ENCODE measurements at places on chromosomes 7 and 10.

GRCh38 chr7:30038196-30038980 lies 10.2 kb downstream of the PLEKHA8 start:
- DNase-seq: no peak

GRCh38 chr7:80900583-80901576 lies 18.0 kb downstream of the SEMA3C start:
- DNase-seq: peak; percentile 71

DNA sequence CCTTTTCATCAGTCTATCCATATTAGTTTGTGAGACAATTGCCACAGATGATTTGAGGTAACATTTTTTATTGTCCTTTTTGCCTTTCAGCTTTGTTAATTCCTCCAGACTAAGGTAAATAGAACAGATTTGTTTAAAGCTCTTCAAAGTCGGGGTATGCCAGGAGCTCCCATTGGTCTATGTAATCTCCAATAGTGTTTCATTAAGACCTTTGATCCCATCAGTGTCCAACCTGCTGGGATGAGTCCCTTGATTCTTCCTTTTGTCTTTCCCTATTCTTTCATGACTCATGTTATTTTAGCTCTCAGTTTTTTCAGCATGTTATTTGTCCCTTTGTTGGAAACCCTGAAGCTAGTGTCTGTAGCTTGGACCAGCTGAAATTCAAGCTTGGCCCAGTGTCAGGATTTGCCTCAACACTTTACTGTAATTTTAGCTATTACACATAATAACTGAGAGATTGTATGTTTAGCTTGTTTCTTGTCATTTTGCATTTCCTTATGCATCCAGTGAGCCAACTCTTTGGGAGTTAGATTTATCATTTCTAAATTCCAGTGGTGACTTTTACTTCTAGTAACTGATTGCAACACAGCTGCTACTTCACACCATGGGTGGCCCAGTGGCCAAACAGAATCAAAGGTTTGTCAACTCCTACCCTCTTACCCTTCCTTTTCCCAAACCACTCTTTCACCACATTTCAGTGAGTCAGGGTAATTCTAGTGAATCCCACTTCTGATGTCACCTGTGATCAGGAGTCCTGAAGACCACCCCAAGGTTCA lies 15.3 kb downstream of the AGBL3 start:
- DNase-seq: no peak

DNA sequence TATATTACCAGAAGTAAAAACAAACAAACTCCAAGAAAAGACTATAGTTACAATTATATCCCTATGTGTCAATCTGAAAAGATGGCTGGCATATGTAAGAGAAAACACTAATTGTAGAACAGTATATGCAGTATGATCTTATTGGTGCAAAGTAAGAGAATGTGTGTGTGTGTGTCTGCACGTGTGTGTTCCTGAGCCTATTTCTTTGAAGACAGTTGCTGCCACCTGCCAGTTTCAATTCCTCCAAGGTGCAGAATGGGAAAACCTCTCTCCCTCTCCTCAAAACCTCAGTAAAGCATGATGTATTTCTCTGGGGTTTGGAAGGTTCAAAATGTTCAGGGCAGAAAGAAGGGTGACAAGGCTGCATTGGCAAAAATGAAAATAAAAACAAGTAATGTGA lies 8.8 kb upstream of the SFTPA1 start:
- no peak for DNase-seq

DNA sequence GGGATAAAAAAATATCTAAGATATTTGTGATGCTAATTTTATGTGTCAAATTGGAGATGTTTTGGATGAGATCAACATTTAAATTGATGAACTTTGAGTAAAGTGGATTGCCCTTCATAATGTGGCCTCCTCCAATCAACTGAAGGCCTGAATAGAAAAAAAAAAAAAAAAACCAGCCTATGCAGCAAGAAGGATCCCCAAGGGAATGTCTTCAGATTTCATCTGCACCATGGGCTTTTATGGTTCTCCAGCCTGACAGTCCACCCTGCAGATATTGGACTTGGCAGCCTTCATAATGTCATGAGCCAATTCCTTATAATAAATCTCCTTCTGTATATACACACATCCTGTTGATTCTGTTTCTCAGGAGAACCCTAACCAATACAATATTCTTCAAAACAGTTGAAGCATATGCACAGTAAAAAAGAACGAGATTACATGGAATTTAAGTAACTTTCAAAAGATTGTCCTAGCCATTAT lies 316.9 kb upstream of the PLXDC2 start:
- DNase-seq: no peak

GRCh38 chr7:20598459-20599309 lies 16.8 kb upstream of the ABCB5 start:
- DNase-seq: peak; percentile 63

DNA sequence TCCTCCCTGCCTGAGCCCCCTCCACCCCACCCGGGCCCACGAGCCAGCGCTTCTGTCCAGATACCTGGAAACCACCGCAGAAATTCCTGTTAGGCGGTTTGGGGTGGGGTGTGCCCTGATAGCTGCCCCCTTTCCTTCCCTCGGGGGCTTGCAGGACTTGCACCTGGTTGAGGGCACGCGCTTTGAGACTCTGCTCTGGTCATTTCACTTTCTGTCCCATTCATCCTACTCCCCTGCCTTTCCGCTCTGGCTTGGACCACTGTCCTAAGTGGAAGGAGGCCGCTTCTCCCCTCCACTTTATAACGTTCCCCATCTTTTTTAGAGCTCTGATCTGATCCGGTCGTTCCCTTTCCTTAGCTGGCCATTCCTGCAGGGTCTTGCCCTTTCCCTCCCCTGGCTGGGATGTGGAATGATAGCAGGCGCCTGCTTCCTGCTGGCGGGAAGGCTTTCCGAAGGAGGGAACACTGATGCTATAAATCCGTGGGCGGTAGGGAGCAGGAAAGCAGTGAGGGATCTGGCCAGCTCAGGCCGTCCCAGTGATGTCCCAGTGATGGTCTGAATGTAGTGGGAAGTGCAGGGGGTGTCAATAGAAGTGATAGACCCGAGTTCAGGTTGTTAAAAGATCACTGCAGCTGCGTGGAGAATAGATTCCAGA lies 852 bp upstream of the PRKAR1B start:
- peak; percentile 51 for DNase-seq

- no peak for DNase-seq
Observed at GRCh38 chr7:128884561-128885369, 22.1 kb downstream of the ATP6V1F start.

DNA sequence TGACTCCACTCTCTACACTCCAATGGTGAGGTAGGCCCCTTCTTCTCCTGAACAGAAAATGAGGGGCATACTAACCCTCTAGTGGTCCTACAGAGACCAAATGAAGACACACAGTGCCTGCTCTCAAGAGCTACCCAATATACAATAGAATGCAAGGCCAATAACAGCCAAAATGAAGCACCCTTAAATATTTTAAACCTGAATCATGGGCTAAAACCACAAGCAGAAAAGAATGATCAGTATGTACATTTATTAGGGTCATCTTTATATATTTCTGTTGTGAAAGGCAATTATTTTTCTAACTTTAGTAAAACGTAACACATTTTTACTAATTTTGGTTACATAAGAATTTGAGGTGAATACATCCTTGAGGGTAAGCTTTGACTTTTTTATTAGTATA lies 49.9 kb upstream of the COL1A2 start:
- DNase-seq: peak; percentile 71

DNA sequence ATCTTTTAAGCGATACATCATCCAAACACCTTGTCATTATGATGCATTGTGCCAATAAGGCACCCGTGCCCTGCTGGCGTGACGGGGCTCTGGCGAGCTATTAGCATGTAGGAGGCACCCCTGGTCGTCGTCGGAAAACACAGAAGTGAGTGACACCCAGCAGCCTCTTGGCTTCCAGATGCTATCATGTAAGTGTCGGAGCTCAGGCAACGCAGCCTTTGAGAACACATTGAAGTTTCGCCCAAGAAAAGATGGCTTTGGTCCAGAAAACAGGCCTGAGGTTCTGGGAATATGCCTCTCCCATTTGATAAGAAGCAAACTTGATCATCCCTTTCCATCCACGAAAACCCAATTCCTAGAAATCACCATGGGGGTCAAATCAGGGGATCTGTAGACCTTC lies 555.3 kb downstream of the GALNT17 start:
- DNase-seq: no peak

- DNase-seq: no peak
Observed at GRCh38 chr7:37930226-37930948, 9.9 kb downstream of the EPDR1 start.

GRCh38 chr10:124383496-124383895 lies 35.2 kb downstream of the OAT start:
- DNase-seq: no peak

GRCh38 chr10:73761781-73762180 lies 17.6 kb downstream of the SEC24C start:
- DNase-seq: no peak

DNA sequence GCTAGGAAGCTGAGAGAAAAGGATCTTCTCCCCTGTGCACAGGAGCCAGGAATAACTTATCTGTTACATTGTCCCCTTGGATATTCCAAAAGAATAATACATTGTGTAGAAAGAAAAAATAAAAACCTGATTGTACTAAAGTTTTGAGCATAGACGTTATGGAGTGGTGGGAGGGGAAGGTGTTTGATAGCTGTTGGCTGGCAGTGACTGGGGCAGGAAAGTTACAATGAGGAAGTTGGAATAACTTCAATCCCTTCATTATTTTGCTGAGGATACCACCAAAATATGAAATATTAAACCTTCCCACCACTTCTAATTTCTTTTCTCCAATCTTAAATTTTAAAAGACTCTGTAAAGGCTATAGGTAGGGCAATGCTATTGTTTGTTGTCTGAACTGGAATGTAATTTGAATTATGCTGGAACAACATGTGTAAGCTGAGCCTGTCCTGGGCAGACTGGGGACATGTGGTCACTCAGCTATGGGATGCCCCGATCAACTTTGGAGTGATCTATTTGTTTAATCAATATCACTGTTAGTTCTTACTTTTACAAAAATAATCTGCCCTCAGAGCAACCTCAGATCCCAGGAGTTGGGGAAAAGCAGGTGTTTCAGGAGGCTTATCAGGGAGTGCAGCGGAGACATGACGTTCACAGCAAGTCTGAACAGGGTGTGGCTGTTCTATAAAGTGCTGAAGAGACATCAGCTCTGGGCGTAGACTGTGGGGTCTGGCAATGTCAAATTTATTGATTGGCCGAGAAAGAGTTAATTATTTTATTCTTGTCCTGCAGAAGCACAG lies 20.8 kb downstream of the CYP3A43 start:
- DNase-seq: no peak
